Uterus (tissue), 4 donors: ENCODE measurements at places on chromosomes 5 and 9. TPM values are rescaled to one million over a fixed set of nuclear protein-coding genes. Genes with fewer than 3 reads are reported as not detected.

GRCh38 chr5:11383506-11384095 is 520.6 kb downstream of the CTNND2 start:
- DNase-seq = no peak

The DPYSL3 gene
- total RNA-seq = 213 TPM

The SPATA31C1 gene
- not detected for total RNA-seq

GRCh38 chr9:38035873-38036272 is 33.2 kb downstream of the SHB start:
- DNase-seq = no peak

DNA sequence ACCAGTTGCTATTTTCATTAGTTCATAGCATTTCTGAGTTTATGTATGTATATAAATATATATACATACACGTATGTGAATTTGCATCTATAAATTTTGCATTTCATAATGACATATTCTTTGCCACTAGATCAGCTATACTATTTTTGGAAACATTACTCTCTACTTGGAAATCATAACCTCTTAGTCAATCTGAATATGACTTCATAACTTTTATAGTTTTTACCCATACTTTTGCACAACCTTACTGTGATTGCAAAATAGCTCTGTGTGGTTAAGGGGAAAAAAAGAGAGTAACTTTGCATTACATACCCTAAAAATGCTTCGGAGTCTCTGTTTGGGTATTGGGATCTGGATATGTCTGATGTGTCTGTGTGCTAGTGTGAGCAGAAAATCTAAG is 44.9 kb upstream of the ADAMTSL1 start:
- no peak for DNase-seq

- no peak for DNase-seq
Measured at GRCh38 chr5:76525956-76526355, 97.2 kb downstream of the F2RL2 start.

DNA sequence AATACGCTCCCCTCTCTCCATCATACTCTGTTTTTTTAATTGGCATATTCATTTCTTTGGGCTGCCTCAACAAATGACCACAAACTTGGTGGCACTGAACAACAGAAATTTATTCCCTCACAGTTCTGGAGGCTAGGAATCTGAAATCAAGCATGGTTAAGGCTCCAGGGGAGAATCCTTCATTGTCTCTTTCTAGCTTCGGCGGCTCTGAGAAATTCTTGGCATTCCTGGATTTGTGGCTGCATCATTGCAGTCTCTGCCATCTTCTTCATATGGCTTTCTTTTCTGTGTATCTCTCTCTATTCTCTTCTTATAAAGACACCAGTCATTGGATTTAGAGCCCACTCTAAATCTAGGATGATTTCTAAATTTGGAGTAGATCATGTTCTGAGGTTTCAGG is 10.9 kb upstream of the SLC24A2 start:
- no peak for DNase-seq

- no peak for DNase-seq
Measured at GRCh38 chr9:113873926-113874325, 2.2 kb upstream of the ZNF618 start.

DNA sequence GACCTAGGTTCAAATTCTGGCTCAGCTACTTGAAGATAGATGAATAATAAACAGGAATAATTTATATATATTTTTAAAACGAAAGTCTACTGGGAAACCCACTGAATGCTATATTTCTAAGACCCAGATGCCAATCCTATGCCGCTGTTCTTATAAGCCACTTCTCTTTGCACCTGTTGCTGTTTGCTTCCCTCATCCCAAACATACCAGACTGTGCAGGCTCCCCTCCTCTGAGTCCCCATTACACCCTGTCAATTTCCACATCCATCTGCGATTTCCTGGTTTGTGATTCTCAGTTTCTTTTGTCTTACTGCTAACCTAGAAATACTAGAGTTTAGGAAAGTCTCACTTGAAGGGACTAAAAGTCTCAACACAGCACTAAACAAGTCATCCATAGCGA is 92.8 kb upstream of the CAST start:
- no peak for DNase-seq

DNA sequence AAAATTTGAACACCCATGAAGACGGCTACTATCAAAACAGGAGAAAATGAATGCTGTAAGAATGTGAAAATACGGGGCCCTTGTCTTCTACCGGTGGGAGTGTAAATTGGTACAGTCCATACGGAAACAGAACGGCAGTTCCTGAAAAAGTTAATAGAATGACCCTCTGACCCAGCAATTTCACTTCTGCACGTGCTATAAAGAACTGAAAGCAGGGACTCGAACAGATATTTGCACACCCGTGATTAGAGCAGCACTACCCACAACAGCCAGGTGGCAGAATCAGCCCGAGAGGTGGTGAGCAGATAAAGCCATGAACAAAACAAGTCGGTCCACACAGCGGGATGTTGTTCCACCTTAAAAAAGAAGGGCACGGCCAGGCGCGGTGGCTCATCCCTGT is 22.6 kb upstream of the SLC12A7 start:
- no peak for DNase-seq

GRCh38 chr9:107738789-107739188 is 249.2 kb upstream of the KLF4 start:
- DNase-seq = no peak

- DNase-seq = no peak
Measured at GRCh38 chr9:129720865-129721545, 31.8 kb downstream of the PTGES start.

GRCh38 chr9:76374783-76375559 is 19.3 kb downstream of the RFK start:
- DNase-seq = peak; percentile 75

- no peak for DNase-seq
Measured at GRCh38 chr9:106085479-106085878, 391.1 kb downstream of the TMEM38B start.

GRCh38 chr5:175561085-175561484 is 82.7 kb downstream of the SFXN1 start:
- no peak for DNase-seq

DNA sequence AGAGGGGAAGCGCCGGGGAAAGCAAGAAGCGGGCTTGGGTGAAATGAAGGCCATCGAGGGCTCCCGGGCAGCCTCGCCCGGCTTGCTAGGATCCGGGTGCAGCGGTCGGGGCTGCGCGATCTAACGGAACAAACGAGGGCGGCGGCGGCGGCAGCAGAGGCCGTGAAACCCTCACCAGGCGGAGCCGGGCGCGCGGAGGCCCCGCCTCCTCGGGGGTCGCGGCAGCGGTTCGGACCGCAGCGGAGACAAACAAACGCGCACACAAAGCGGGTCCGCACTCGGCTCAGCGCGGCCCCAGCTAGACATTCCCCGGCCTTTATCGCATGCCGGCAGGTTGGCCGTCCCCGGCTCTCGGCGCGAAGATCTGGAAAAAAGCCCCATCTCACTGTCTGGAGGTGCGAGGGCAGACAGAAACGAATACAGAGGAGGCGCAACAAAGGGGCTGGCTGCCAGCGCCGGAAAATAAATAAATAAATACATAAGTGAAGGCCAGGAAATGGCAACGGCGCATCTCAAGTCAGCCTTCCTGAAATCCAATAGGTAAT is 10.5 kb upstream of the TRIM36 start:
- no peak for DNase-seq

GRCh38 chr5:158303275-158303674 is 444.3 kb upstream of the CLINT1 start:
- no peak for DNase-seq

The PIP5KL1 gene
- 3.2 TPM for total RNA-seq

GRCh38 chr9:17905366-17905765 is 326.5 kb downstream of the SH3GL2 start:
- peak; percentile 68 for DNase-seq

GRCh38 chr9:83451308-83451707 is 86.9 kb downstream of the FRMD3 start:
- DNase-seq = no peak

- DNase-seq = no peak
Measured at GRCh38 chr9:121943463-121943862, 149.6 kb downstream of the TTLL11 start.

- DNase-seq = no peak
Measured at GRCh38 chr9:99732715-99733114, 89.0 kb upstream of the NR4A3 start.

- no peak for DNase-seq
Measured at GRCh38 chr9:125992557-125992956, 245.4 kb downstream of the PBX3 start.

The FOXD4L3 gene
- total RNA-seq = not detected

DNA sequence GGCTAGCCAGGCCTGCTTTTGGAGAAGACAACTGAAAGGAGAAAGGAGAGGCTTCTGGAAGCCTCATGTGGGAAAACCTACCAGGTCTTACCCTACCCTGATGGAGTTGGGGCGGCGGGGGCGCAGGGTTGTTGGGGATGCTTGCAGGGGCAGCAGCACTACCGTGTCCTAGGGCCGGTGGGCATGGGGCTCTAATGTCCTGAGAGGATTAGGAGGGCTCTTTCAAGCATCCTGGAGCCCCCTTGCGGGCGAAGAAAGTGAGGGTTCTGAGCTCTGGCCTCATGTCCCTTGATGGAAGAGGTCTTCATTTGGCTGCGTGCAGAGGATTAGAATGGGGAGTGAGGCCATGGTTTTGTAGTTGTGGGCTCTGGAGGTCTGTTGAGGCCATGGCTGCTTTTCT is 86.9 kb upstream of the PITX1 start:
- DNase-seq = no peak

The SPARC gene
- total RNA-seq = 341 TPM

DNA sequence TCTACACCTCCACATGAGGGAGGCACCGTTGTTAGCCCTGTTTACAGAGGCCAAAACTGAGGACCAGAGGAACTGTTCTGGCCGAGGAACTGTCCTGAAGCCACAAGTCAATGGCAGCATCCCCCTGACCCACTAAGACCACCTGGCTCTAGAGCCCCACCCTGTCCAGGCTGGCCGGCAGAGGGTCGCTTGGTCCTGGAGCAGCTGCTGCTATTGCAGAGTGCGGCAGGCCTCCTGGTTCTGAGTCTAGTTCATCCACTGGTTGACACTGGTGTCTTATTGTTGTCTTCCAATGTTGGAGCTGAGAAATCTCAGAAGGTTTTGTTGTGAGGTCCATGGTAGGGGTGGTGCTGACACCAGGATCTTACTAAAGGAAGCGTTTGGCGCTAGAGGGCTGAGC is 26.6 kb upstream of the ANGPTL2 start:
- DNase-seq = no peak

GRCh38 chr9:69175486-69175885 is 1.4 kb downstream of the TJP2 start:
- DNase-seq = no peak

The TAF11L5 gene
- total RNA-seq = not detected

GRCh38 chr9:90848866-90849265 is 47.2 kb downstream of the SYK start:
- DNase-seq = no peak

DNA sequence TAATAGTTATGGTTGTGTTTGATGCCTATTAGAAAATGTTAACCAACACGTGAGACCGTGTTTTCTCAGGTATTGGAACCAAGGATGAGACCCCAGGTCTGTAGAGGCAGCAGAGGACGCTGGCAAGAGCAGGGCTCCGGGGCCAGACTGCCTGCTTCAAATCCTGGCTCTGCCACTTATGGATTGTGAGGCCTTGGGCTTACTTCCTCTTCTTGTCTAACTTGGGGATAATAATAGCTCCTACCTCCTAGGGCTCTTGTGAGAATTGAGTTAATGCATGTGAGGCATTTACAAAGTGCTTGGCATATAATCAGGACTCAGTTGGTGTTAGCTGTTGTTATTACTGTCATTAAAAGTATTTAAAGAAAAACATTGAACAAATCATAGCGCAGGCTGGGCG is 85.5 kb upstream of the PITX1 start:
- DNase-seq = no peak

DNA sequence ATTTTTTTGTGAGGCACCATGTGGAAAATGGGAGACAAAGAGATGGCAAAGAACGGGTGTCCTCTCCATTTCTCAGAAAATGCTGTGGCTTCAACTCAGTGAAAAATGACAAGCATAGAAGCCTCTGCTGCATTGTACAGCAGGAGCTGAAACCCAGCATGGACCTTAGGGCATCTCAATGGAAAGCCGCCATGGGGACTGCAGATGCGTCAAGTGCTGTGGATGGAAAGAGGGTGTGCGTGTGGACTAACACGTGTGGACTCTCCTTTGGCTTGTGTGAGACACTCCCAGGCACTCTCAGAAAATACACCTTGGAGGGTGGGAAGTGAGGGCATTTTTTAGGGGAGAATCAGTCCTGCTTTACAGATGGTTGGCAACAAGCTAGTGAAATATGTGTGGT is 2.2 kb upstream of the GLRX start:
- no peak for DNase-seq

- DNase-seq = no peak
Measured at GRCh38 chr5:107830750-107831149, 160.0 kb upstream of the EFNA5 start.

DNA sequence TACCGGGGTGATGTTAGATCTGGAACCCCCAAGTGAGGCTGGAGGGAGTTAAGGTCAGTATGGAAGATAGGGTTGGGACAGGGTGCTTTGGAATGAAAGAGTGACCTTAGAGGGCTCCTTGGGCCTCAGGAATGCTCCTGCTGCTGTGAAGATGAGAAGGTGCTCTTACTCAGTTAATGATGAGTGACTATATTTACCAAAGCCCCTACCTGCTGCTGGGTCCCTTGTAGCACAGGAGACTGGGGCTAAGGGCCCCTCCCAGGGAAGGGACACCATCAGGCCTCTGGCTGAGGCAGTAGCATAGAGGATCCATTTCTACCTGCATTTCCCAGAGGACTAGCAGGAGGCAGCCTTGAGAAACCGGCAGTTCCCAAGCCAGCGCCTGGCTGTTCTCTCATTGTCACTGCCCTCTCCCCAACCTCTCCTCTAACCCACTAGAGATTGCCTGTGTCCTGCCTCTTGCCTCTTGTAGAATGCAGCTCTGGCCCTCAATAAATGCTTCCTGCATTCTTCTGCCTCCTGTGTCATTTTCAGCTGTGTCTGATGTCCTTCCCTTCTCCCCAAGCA is 2.3 kb upstream of the MYOZ3 start:
- DNase-seq = peak; percentile 11

DNA sequence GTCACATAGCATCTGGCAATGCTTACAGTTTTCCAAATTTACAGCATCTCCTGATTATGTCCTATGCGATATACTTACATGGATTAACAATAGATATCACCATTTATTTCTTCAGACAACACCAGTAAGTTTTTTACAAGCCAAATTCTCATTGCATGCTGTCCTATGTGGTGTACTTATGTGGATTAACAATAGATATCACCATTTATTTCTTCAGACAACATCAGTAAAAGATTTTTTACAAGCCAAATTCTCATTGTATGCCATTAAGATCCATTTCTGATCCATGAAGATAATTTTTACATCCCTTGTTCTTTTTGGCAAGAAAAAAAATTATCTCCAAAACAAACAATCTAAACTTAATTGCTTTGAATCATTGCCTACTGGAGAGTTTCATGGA is 340.9 kb downstream of the KCNN2 start:
- DNase-seq = no peak

DNA sequence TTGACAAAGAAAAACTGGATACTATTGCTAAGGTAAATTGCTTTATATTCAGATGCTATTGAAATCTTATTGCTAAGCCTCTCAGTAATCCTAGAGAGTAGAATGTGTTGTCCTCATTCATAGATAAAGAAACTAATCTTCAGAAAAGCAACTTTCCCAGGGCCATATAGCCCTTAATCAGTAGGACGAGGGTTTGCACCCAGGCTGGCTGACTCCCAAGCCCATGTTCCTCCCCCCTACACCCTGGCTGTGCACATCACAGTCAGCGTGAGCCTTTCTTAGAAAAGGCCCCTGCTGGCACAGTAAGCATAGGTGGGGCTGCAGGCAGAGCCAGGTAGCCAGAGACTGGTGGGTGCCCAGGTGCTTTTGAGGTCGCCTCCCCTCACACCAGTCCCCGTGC is 15.8 kb upstream of the GLIPR2 start:
- DNase-seq = no peak

The PCDHGA9 gene
- total RNA-seq = 11.8 TPM
